ENCODE measurements at places on chromosomes 7 and 10.

DNA sequence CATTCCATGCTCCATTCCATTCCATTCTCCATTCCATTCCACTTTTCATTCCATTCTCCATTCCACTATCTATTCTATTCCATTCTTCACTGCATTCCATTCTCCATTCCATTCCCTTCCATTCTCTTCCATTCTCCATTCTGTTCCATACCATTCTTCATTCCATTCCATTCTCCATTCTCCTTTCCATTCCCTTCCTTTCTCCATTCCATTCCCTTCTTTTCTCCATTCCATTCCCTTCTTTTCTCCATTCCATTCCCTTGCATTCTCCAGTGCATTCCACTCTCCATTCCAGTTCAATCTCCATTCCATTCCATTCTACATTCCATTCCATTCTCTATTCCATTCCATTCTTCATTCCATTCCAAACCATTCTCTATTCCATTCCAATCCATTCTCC lies 80.3 kb downstream of the NSUN6 start:
- DNase-seq, result no peak

DNA sequence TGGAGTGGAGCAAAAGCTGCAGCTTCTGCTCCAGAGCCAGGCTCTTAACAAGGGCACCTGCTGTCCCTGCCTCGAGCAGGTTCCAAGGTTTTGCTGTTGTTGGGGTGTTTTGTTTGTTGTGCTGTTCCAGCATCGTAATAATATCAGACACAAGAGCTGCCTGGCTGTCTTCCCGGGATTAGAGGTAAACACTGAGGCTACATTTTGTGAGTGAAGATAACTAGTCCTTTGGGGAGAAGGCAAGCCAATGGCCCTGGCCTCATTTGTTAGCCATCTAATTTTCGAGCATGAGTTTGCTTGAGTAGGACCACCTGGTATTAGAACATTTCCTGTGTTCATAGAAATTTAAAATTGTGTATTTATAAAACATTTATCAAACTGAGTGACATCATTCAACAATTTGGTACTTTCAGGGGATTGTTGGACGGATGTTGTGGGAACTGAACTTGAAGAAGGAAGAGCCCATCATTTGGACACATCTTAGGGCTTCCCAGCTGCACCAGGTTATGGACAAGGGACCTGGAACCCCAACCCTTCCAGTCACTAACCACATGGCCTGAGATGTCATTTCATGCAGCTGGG lies 555.0 kb downstream of the TNS3 start:
- DNase-seq, result no peak

- DNase-seq, result no peak
Observed at GRCh38 chr10:116489460-116489859, 56.3 kb upstream of the PNLIP start.

- peak; percentile 99 for DNase-seq
Observed at GRCh38 chr7:24741679-24742505, 15.4 kb downstream of the GSDME start.

GRCh38 chr10:121613456-121613855 lies 15.2 kb upstream of the FGFR2 start:
- DNase-seq, result no peak

- DNase-seq, result peak; percentile 39
Observed at GRCh38 chr7:26187380-26188205, 13.0 kb downstream of the HNRNPA2B1 start.

DNA sequence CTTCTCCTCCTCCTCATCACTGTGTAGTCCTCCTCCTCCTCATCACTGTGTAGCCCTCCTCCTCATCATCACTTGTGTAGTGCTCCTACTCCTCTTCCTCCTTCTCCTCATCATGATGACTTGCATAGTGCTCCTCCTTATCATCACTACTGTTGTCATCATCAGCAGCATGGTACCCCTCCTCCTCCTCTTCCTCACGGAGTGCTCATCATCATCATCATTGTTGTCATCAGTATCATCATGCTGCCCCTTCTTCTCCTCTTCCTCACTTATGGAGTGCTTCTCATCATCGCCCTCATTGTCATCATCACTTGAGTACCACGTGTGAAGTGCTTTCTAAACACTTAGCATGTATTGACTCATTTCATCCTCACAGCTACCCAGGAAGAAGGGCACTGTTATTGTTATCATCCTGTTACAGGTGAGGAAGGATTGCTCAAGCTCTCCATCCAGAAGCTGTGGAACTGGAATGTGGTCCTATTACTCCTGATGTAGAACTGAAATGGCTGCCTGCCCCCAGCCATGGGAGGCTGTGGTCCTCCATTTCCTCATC lies 122.8 kb upstream of the SHH start:
- DNase-seq, result no peak

GRCh38 chr10:124008681-124009080 lies 84.7 kb downstream of the CHST15 start:
- no peak for DNase-seq

GRCh38 chr10:133557381-133557780 lies 8.0 kb downstream of the SYCE1 start:
- no peak for DNase-seq

- no peak for DNase-seq
Observed at GRCh38 chr7:55512635-55513191, 59.6 kb downstream of the VOPP1 start.

GRCh38 chr10:110797416-110797815 lies 74.3 kb upstream of the PDCD4 start:
- no peak for DNase-seq

DNA sequence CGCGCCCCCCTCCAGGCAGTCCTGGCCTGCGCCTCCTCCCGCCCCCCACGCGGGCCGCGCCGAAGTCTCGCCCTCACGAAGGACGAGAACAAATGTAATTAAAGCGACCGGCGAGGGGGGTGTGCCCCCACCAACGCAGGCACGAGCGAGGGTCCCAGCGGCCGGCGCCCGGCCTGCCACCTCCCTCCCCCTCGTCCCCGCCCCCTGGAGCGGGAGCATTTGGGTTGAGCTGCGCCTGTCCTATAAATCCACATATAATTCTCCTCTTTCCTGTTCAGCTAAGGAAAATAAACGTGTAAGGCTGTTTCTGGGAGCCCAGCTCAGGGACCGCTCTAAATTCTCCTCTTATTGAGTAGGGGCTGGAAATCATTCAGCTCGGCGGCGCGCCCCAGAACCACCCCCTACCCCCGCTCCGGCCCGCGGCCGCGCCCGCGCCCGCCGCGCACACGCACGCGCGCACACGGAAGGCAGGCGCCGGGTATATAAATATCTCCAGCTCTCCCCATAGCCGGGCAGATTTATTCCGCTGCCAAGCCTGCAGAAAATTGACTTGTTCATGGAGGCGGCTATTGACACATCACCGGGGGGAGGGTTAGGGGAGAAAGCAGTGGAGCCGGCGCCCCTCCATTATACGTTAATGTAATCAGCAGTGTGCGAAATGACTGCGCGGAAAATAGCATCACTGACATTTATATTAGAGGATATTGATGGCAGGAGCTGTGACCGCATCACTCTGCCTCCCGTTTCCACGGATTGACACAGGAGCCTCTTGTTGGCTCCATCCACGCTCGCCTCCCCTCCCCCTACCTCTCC lies 61.6 kb upstream of the BTRC start:
- peak; percentile 17 for DNase-seq

GRCh38 chr10:86597306-86597705 lies 57.0 kb upstream of the OPN4 start:
- no peak for DNase-seq

DNA sequence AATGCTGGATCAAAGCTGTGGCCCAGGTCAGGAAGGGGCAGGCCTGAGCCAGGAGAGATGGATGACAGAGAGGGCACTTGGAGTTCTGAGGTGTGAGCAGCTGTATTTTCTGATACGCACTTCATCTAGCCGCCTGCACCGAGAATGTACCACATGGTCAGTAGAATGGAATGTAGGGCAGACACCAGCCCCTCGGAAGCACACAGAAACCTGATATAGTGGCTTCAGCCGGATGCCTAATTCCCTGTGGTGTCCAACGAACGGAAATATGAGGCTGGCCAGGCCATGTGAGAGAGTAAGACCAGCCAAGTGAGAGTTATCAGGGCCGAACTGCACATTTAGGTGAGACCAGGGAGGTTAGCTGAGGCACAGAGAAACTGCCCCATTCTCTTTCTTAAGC lies 46.7 kb upstream of the PLCE1 start:
- peak; percentile 88 for DNase-seq

GRCh38 chr10:88990384-88991160 lies at the start of gene FAS:
TSS of gene FAS (plus strand) at chr10:88990798. CDS start at chr10:88990877, 79 bp downstream.
- peak; percentile 72 for DNase-seq

- no peak for DNase-seq
Observed at GRCh38 chr7:120951826-120952225, 1.2 kb downstream of the ING3 start.

DNA sequence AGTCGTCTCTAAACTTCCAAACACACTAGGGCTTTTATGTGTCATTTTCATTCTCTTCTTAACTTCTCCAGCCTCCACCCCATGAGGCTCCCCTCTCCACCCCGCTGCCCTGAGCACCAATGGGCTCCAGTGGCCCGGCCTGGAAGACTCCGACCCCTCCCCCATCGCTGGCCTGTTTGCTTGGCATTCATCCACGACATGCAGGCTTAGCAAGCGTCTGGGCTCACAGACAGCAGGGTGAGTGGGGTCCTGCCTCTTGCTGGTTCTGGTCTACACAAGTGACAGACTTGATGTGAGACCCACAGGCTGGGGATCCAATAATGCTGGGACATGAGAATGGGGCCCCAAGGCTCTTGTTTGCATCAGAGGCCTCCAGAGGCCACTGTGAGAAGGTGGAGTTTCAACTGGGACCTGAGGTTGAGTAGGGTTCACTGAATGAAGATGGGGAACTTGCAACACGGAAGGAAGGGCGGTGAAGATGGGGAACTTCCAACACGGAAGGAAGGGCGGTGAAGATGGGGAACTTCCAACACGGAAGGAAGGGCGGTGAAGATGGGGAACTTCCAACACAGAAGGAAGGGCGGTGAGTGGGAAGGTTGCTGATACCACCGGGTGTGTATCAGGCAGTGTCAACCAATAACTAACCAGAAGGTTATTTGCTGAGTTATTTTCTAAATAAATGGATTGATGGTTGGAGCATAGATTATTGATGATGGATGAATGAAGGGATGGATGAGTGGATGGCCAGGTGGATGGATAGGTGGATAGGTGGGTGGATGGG lies 14.0 kb downstream of the KNDC1 start:
- DNase-seq, result no peak

- DNase-seq, result no peak
Observed at GRCh38 chr10:121459622-121460453, 138.4 kb downstream of the FGFR2 start.

- DNase-seq, result no peak
Observed at GRCh38 chr10:35166607-35167006, 40.0 kb downstream of the CREM start.

DNA sequence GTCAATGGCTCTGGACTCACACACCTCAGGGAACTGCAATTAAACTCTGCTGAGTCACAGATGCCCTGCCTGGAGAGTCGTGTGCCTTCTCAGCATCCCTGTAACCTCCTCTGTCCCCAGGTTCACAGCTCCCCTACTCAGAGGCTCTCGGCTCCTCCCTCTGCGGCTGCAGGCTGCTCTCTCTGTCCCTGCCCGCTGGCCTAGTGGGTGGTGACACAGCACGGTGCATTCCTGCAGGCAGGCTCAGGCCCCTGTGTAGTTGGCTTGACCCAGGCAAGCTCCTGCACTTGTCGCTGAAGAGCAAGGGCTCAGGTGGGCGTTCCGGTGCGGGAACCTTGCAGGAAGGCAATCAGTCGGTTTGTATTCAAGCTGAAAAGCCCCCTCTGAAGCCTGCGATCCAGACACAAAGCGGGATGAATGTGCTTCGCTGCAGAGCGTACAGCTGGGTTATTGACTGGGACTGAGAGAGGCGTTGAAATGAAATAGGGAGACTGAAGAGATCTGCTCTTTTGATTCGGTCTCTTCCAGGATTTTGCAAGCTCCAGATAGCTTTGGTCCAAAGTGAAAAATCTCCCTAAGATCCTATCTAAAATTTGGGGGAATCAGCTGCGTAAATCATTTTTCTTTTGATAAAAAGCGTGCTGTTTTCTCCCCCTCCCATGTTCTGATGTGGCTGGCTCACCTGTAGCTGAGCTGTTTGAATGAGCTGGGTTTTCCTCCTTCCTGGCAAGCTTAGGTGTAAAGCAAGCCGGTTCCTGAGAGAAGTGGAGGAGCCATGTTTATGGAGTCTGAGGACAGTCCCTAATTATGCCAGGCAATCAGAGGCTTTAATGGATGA lies 208.7 kb upstream of the PHYHIPL start:
- no peak for DNase-seq

DNA sequence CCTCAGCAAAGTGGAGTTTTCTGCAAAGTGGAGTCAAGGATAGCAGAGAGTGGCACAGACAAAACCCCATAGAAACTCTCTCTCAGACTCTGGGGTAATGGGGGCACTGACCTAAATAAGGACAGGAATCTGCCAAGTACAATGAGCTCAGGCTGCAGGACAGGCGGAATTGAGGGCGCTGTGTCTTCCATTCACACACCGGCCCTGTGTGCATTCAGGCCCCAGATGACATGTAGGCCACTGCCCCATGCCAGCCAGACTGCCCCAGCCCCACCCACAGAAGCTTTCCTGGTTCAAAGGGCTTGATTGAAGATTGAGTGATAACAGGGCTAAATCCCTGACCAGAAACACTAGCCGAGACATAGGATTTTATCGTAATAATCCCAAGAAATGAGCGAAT lies 52.7 kb downstream of the EEPD1 start:
- DNase-seq, result no peak
